ENCODE measurements at places on chromosomes 4 and X.

DNA sequence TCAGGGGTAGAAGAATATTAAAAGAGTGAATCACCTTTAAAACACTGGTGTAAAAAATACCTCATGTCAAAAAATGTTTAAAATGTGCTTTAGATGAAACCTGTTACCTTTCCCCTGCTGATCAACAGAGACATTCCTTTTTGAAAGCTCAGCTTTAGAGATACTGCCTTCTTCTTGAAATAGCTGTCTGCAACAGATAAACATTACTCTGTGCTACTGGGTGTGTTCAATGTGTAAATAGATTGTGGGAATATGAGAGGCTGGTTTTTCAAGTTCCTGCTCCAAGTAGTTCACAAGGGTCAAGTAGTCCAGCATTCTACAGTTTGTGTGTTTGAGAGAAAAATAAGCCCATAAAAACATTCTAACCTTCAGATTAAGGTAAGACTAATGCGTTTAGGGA is at the start of gene SYTL5:
TSS of gene SYTL5 (plus strand) at position 263 of the 400 bp plus-strand sequence. CDS start 27,337 bp downstream, outside the sequence.
- no peaks in the 10 kb centered on the region for H3K36me3 ChIP-seq
- DNase-seq: no peak
- no peak within 1 kb of the TSS for H3K4me3 ChIP-seq

DNA sequence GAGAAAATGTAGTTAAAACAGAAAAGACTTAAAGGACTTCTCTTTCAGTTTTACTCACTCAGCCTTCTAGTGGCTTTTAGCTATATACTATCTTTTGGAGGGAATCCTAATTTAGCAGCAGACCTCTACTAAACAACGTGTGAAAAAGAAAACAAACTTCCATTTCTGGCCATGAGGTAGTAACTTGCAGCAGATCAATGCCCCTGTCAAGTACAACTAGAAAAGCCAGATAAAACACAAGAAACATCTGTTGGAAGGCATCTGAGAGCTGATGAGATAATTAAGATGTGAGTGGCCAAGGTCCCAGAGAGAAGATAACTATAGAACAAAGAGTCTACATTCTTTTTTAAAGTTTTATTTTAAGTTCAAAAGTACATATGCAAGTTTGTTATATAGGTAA is 101.7 kb downstream of the CORIN start:
- no peak for DNase-seq
- no peaks in the 10 kb centered on the region for H3K4me1 ChIP-seq
- no peaks in the 10 kb centered on the region for H3K36me3 ChIP-seq
- H3K27ac ChIP-seq: no peak overlapping the region
- no peaks in the 10 kb centered on the region for H3K27me3 ChIP-seq

DNA sequence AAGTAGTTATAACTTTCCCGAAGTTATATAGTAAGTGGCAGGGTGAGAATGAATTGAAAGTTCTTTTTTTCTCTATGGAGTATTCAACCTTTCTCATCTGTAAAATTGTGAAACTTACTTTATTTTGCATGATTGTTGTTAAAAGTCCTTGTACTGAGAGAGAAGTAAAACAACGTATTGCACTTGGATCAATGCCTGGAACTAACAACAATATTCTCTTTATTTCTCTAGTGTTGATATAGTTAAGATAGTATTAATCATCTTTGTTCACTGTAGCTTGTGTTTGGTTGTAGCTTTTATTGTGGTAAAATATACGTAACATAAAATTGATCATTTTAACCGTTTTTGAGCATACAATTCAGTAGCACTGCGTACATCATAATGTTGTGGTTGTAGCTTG is 48.7 kb downstream of the STIM2 start:
- DNase-seq: no peak
- H3K36me3 ChIP-seq: no peaks in the 10 kb centered on the region
- no peak overlapping the region for H3K27ac ChIP-seq
- H3K4me1 ChIP-seq: peaks cover 6% of the 10 kb centered on the region
- no peak overlapping the region for H3K4me3 ChIP-seq

DNA sequence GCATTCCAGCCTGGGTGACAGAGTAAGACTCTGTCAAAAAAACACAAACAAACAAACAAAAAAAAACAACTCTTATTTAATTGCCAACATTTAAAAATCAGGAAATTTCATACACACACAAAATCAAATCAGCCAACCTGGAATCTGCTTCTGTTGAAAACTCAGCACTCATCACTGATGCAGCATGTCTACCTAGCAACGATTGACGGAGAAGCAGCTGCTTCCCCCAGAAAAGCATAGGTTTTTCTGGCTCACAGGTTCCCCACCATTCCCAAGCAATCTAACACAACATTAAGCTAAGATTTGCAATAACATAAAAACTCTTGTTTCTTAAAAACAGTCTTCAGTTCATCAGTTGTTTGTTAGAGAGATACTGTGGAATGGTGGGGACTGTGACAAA is 143.6 kb downstream of the DHX15 start:
- H3K4me3 ChIP-seq: no peak overlapping the region
- H3K36me3 ChIP-seq: no peaks in the 10 kb centered on the region
- H3K27ac ChIP-seq: no peak overlapping the region
- DNase-seq: no peak
- no peaks in the 10 kb centered on the region for H3K4me1 ChIP-seq

GRCh38 chr4:73068491-73069337 is 802 bp downstream of the COX18 start:
- peak overlapping the region; percentile 79 for H3K27ac ChIP-seq
- H3K4me3 ChIP-seq: peak overlapping the region; percentile 81
- H3K36me3 ChIP-seq: peaks cover 2% of the 10 kb centered on the region
- no peak for DNase-seq

DNA sequence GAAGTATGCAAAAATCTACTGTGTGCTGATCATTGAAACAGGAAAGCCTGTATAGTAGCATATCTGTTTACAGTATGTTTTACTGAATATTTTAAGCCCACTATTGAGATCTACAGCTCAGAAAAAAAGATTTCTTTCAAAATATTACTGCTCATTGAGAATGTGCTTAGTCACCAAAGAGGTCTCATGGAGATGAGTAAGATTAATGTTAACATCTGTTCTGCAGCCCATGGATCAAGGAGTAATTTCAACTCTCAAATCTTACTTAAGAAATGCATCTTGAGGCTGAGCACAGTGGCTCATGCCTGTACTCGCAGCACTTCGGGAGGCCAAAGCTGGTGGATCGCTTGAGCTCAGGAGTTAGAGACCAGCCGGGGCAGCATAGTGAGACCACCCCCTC is 3.3 kb downstream of the RNF4 start:
- H3K27ac ChIP-seq: no peak overlapping the region
- no peak for DNase-seq
- no peaks in the 10 kb centered on the region for H3K27me3 ChIP-seq
- peaks cover 6% of the 10 kb centered on the region for H3K4me1 ChIP-seq
- H3K36me3 ChIP-seq: peaks cover 62% of the 10 kb centered on the region

DNA sequence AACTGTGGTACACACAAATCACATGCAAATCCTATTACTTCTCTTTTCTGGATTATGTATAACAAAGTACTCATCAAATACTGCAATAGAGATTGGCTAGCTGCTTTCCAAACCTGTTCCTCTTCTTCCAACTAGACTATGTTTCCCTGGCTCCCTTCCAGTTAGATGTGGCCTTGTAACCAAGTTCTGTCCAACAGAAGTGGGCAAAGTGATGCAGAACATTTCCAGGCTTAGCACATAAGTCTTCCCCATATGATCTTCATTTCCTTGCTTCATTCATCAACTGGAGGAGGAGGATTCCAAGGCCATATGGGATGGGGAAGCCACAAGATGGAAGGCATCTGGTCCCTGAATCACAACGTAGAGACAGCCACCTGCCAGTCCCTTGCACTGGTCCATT is 8.0 kb downstream of the SLC9A7 start:
- H3K27me3 ChIP-seq: no peaks in the 10 kb centered on the region
- no peak for DNase-seq
- H3K27ac ChIP-seq: no peak overlapping the region
- no peaks in the 10 kb centered on the region for H3K36me3 ChIP-seq
- no peak overlapping the region for H3K4me3 ChIP-seq
- no peaks in the 10 kb centered on the region for H3K4me1 ChIP-seq

DNA sequence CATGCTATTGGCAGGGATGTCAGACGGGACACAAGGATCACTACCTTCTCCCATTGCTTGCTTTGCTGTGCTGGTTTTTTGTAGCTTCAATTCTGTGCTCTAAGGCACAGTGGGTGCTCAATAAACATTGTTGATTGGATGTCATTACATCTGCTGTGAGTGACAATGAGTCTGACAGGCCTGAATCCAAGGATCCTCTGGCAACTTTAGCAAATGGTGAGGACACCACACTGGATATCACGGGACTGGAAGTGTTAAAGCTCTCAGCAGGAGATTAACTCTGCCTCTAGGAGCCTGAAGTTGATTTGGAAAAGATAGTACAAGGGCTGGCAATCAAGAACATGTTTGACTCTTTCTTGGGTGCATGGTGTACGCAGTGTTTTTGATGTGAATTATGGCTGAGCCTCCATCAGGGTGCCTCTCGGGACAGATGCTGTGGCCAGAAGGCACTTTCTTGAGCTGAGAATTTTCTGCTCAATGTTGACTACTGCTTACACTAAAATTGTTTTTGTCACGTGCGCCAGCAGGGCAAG is 217.9 kb downstream of the ARAP2 start:
- H3K4me1 ChIP-seq: peaks cover 10% of the 10 kb centered on the region
- no peak overlapping the region for H3K4me3 ChIP-seq
- H3K27me3 ChIP-seq: no peaks in the 10 kb centered on the region
- H3K27ac ChIP-seq: no peak overlapping the region
- H3K36me3 ChIP-seq: no peaks in the 10 kb centered on the region

DNA sequence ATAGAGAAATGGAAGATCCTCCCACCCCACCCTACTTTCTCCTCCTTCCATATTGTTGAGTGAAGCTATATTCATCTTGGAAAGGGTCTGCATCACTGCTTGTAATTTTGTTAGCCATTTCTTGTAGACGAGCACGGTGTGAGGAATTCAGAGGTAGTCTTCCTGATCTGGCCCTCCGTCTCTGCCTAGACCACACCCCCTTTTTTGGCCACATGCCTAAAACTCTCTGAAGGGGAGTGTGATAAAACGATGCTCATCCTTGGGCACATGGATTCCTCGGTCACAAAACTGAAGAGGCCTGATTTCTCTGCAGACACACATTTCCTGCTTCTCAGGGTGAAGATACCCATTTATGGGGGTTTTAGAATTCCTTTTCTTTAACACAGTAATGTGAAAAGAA is 182.8 kb downstream of the LARP7 start:
- H3K4me1 ChIP-seq: no peaks in the 10 kb centered on the region
- no peaks in the 10 kb centered on the region for H3K27me3 ChIP-seq
- no peak for DNase-seq
- no peaks in the 10 kb centered on the region for H3K36me3 ChIP-seq

Measured in neuronal stem cell (in vitro differentiated cells).